ENCODE measurements at places on chromosomes 7 and 10.

DNA sequence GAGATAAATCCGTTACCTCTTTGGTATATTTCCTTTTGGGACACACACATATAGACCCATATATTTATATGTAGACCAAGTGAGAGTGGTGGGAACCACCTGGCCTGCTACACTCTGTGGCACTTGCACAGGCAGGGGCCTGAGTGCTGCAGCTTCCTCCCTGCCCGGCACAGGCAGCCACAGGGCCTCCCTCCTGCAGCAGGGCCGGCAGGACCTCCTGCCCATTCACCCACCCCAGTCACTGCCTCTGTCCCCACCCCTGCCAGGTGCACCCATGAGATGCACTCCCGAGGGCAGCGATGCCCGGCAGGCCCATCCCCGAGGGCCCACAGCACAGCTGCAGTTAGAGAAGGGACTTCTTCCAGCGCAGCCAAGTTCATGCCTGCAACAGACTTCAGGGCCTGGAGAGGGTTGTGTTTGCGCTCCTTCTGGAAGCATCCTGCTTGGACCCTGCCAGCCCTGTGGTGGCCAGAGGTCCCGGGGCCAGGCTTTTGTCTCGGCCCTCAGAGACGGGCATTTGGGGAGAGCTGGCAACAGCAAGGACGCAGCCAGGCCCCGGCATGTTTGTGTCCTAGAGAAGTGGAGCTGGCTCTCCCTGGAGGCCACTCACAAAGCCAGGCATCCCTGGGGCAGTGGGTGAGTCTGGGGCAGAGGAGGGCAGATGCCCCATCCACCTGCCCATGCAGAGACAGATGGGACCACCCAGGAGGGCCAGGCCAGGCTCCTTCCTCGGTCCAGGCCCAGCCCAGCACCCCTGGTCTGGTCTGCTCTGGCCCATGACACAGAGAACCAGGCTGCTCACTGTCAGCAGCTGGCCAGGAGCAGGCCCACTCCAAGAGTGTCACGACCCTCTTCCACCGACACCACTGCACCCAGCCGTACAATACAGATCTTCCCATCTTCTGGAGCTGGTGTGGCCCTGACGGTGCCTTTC is 41.4 kb downstream of the PWWP2B start:
- DNase-seq, result no peak

DNA sequence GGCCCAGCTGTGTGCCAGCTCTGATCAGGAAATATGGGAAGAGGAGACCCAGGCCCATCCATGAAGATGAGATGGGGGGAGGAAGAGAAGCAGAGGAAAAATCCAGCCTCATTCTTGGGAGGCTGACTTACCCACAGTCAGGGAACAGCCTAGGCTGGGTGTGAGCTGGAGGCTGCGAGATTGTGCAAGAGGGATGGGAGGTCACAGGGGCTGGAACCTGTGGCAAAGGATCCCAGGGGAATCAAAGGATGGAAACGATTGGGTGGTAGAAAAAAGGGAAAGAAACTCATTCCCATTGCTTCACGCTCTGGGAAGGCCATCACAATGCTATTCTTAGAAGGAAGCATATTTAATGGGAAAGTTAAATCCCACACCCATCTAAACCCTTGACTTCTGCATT is 26.7 kb upstream of the CRHR2 start:
- DNase-seq, result no peak

DNA sequence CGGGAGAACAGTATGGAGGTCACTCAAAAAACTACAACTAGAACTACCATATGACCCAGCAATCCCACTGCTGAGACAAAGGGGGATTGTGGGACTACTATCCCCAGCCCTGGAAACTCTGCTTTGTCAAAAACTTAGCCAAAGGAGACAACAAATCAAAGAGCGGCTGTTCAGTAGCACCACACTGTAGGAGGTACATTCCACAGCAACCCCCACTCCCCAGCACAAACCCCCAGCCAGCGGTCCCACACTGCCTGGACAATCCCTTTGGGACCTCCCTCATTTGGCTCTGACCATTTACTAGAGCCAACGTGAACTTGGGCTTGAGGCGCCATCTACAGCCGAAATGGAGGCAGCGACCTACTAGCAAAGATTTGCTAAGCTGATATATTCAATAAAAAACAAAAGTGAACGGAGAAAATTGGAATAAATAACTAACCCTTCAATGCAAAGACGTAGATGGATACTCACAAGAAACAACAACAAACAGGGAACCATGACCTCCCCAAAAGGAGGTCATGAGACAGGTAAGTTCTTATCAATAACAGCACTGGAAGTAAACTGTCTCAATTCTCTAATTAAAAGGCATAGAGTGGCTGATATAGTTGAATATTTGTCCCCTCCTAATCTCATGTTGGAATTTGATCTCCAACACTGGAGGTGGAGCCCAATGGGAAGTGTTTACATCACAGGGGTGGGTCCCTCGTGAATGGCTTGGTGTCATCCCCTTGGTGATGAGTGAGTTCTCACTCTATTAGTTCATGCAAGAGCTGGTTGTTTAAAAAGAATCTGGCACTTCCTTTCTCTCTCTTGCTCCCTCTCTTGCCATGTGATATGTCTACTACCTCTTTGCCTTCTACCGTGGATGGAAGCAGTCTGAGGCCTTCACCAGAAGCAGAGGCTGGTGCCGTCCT is 119.0 kb upstream of the KCNMA1 start:
- no peak for DNase-seq

DNA sequence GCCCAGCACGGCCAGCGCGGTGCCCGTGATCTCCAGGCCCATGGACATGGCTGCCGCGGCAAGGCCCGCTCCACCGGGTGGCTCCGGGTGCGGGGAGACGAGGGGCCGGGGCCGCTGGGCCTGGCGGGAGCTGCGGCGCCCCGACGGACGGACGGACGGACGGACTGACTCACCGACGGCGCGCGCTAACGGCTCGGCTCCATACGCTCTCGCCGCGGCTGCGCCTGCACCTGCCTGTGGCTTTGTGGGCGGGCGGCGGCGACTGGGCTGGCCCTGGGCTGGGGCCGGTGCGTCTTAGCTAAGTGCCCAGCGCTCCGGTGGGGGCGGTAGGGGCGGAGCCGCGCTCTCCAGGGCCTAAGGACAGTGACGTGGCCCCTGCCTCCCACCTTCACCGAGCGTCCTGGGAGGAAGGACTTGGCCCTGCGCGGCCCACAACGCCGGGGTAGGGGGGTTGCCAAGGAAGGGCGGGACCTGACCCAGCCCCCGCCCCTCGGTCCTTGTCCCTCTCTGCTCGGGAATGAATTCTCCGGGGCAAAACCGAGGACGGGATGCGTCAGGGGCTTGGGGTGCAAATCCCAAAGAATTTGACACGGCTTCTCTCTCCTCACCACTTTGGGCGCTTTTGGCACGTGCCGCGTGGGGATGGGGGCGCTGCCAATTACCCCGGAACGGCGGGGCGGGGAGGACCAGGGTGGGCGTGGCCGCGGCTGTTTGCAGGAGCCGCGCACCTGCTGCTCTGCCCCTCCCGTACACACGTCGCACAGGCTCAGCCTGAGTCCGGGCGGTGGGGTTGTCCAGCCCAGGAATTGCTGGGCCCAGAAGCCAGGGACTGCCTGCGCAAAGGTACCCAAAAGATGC is at the start of gene CLDN3:
Gene CLDN3, minus strand, starts transcription at position 269 of the 858 bp plus-strand sequence. Its CDS starts 221 bp downstream, at position 48.
- no peak for DNase-seq

DNA sequence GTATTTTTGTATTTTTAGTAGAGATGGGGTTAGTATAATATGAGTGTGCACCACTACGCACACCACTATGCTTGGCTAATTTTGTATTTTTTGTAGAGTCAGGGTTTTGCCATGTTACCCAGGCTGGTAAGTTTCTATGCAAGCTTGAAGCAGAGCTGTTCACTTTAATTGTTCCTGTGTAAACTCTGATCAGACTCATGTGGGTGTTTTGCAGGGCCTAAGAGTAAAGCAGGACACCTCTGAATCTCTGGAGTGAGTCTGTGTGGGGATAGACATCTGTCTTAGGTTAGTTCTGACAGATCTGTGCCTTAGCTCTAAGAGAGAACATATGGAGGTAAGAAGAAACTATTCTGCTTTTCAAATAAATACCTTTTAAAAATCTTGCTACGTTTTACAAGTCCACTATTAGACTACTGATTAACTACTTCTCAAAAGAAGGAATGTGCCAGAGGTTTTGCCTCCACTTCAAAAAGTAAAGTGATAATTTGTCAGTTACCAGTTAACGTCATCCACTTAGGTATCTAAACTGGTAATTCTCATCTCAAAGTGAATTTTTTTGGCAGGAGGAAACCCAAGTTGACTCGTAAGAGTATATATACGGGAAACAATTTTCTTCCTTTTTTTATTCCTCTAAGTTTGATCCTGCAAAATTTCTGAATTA is 1.1 kb downstream of the COL17A1 start:
- DNase-seq, result no peak
